ENCODE measurements at places on chromosomes 2 and 18. TPM values are rescaled to one million over a fixed set of nuclear protein-coding genes. Genes with fewer than 3 reads are reported as not detected.
A peak's percentile ranks its signal among the peaks of the same experiment; 100 is the strongest.

DNA sequence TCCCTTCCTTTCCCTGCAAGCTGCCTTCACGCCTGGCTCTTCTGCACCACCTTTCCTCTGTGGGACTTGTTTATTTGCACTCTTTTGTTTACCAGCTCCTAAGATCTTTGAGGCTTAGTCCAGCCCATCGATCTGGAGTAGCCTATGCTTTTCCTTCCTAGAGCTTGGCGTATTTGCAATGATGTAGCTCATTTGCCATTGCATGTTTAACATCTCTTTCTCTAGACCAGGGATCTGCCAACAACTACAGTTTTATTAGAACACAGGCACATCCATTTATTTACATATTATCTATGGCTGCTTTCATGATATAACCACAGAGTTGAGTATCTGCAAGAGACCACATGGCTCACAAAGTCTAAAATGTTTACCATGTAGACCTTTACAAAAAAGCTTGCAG, 150.4 kb downstream of the RAPGEF4 start:
- DNase-seq, result no peak

Gene CFAP221
- not detected for polyA plus RNA-seq

DNA sequence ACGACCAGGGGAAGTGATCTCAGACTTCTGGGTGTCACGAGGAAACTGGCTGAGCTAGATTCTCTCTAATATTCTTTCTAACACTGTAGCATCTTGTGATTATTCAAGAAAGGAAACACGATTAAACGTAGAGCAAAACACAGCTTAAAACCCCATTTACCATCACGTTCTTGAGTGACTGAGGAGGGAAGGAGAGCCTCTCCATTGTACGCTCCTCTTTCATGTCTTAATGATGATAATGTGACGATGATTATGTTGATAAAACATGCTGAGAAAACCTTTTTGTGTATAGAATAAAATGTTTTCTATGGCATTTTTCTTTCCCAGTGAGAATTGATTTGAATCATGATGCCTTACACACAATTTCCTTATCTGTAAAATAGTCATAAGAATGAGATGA, 705.6 kb upstream of the ID2 start:
- no peak for DNase-seq

GRCh38 chr2:86358957-86359356, 21.5 kb upstream of the REEP1 start:
- no peak for DNase-seq

- DNase-seq, result no peak
Observed at GRCh38 chr2:226483143-226483542, 316.5 kb downstream of the IRS1 start.

DNA sequence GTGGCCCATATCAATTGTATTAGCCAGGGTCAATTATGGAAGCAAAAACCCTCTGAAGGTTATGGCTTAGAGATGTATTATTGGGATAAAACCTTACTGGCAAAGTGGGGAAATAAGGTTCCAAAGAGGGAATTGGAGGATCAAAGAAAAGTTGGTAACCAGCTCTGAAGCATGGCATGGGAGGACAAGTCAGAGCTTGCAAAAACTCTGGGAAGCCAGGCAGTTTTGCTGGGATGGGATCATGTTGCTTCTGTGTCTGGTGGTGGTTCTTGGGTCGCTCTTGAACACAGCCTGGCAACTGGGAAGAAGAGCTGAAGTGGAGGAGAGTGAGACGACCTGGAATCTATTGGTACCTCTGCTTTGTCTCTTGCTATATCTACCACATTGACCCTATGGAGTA, 162.6 kb downstream of the PMAIP1 start:
- no peak for DNase-seq

DNA sequence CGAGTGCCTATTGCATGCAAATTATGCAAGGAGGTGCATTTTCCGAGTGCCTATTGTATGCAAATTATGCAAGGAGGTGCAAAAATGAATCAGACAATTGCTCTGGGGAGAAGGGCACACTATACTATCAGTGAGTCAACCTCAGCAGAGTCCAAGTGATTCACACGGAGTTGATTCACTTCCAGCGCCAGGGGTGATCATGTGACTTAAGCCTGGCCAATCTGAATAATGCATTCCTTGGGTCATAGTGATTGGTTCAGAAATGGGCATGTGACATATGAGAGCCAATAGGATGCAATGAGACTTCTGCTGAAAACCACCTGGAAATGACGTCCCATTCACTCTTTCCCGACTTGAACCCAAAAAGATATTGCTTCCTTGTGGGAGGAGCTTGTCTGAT, 152.2 kb downstream of the DAW1 start:
- DNase-seq, result no peak

DNA sequence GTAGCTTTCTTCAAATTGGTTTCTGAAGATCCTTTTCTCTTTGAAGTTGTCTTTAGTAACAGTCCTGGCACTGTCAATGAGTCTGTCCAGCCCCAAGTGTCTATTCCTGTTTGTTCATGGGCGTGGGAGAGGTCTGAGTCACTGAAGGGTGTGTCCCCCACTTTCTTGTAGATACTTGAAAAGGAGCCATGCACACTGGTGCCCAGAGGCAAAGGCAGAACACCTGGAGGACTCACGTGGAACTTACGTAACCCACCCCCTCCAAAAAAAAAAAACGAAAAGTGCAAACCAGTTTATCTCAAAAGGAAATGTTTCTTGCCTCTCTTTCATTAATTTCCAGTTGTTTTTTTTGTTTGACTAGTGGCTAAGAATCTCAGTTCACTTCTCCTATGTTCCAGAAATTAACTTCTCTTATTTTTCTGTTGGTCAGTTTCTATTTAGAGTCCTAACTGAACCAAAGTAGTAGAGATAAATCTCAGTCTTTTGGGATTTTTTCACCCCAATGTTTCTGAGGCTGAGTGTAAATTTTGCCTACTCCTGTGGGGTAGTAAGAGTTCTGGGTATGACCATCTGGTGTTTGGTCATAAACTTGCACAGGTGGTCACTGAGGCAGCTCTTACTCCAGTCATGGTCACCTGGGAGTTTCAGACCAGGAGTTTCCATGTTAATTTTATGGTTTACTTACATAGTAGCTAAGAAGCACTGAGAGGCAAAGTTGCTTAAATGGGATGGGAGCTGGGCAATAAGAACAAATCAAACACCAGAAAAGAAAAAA, 54.9 kb downstream of the DSC3 start:
- no peak for DNase-seq

DNA sequence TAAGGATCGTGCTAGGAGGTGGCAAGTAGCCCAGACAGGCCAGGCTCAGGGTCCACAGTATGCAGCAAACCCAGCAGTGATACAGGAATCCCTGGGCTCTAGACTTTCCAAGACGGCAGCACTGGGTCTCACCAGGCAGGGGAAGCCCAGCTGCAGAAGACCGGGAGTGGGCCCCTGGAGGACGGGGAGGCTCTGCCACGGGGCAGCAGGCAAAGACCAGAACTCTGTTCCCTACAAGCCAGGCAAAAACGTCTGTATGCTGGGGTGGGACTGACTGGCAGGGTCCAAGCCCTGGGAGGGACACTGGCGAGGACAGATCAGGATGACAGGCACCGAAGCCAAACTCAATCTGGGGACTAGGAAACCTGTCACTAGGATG, 98.9 kb upstream of the SEC11C start:
- no peak for DNase-seq

DNA sequence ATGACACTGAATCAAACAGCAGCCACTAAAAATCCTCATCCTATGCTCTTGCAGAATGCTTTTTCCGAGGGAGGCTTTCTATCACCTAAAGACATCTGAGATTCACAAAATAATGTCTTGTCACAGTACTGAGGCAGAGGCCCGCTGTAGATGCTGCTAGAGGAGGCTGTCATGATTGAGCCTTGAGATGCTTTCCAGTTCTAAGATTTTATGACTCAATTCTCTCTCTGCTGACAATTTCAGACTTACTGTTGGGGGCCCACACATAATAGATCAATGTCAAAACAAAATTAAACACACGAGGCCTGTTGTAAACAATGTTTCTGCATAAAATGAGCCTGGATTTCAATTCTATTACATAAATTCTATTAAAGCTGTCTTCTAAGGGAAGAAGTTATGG, 132.7 kb upstream of the ARL4C start:
- DNase-seq, result peak; percentile 74

- DNase-seq, result no peak
Observed at GRCh38 chr2:46058140-46058539, 239.1 kb upstream of the EPAS1 start.

- DNase-seq, result no peak
Observed at GRCh38 chr2:9941996-9942390, 9.5 kb upstream of the GRHL1 start.

Gene CABYR
- 6.2 TPM for polyA plus RNA-seq

- DNase-seq, result peak; percentile 8
Observed at GRCh38 chr2:118249531-118249930, 161.3 kb downstream of the INSIG2 start.

DNA sequence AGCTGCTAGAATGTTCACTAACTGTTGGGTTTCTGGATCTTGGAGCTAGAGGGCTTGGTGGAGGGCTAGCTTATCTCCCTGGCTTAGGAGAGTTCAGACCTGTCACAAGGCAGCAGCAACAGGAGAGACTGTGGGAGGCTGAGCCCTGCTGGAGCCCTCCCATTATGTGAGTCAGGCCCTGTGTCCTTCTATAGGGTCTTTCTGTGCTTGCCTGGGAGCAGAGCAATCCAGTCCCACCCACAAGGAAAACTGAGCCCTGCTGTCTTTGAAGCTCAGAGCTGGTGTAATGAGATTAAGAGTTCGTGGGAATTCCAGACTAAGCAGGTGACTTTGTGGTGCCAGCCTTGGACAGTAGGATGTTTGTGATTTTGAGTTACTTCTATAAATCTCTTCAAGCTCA, 249.0 kb downstream of the TTC32 start:
- DNase-seq, result peak; percentile 11

Gene UGT1A10
- not detected for polyA plus RNA-seq

DNA sequence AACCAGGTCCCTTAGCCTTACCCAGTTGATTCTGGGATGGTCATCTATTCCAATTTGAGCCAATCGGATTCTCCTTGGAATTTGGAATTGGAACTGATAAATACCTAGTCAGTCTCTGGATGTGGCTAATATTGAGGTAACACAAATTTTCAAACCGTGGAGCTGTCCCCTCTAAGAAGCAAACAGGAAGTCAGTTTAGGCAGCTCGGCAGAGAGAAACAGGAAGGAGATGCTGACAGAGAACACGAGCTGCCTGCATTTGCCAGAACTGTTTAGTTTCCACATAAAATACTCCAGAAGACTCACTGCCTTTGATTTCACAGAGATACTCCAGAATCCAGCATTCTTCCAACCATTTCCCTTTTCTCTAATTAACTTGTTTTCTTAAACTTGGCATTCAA, 1024.9 kb downstream of the BCL11A start:
- DNase-seq, result no peak

Gene TBC1D8
- polyA plus RNA-seq, result 1.5 TPM

Gene SIX3
- polyA plus RNA-seq, result not detected

Gene RALB
- 38.0 TPM for polyA plus RNA-seq

Gene DDX1
- polyA plus RNA-seq, result 62.9 TPM
